ENCODE measurements at places on chromosomes 7 and 10.
A peak's percentile ranks its signal among the peaks of the same experiment; 100 is the strongest.

DNA sequence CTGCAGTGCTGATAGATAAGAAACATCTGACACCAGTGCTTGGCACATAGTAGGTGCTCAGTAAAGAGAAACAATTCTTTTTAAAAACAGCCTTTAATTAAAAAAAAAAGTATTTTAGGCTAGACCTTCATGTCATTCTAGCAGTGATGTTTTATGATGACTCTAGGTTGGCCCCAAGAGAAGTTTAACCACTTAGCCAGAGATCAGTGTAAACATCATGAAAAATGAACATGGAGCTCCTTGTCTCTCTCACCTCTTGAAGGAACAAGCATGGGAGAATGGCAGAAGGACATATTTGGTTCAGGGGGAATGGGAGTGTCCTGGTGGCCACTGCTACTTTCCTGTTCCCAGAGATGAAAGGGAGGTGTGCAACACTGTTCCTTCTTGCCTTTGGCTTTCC is 641.0 kb downstream of the LRMDA start:
- no peak for DNase-seq

DNA sequence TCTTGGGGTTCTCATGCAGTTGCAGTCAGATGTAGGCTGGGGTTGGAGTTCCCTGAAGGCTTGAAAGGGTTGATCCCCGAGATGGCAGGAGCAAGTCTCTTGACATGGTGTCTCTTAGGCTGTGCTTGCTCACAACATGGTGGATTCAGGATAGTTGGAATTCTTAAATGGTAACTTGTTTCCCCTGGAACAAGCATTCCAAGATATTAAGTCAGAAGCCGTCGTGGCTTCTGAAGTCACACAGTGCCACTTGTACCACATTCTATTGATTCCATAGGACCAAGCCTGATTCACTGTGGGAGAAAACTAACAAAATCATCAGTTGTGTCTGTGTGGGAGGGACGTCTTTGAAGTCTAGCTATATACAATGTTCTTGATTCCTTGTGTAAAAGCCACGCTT is 3.5 kb upstream of the SLC35B4 start:
- no peak for DNase-seq

DNA sequence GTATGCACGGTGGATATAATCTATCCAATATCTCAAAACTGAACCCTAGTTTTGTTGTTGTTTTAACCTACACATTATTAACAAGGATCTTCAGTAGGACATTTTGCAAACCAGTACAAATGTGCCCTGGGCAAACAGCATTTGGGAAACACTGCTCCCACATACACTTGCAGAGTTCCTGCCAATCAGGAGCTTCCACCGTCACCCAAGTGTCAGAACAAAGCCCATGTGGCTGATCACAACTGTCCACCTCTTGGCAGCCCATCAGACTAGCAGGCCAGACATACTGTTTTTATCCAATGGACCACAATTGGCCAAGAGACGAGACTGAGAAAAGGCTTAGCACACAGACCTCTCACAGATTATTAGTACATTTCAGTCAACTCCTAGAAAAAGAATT is 200.4 kb downstream of the FAM107B start:
- DNase-seq, result no peak

GRCh38 chr10:46223064-46223480 is 63.7 kb upstream of the ANTXRL start:
- peak; percentile 1 for DNase-seq

GRCh38 chr7:108455551-108455997 is 662 bp downstream of the NRCAM start:
- no peak for DNase-seq

- DNase-seq, result no peak
These were observed 2.8 kb downstream of the FGF8 start for GRCh38 chr10:101772895-101773761.

- DNase-seq, result no peak
These were observed 17.3 kb upstream of the CUBN start for GRCh38 chr10:17146892-17147291.

GRCh38 chr7:83040484-83040883 is 122.2 kb downstream of the PCLO start:
- no peak for DNase-seq

DNA sequence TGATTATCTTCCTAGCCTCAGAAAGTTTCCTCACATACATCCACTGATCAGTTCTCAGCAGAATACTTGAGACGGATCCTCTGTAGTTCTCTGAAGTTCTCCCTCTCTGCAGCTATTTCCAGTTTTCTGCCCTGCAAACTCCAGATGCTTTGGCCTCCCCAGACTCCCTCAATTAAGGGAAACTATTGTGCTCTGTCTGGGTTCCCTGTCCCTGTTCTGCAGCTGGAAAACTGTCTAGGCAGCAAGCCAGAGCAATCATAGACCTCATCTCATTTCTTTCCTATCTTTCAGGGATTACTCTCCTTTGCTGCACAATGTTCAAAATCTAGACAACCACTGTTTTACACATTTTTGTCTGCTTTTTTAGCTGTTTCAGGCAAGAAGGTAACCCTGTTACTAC is 9.2 kb downstream of the MICU1 start:
- no peak for DNase-seq

DNA sequence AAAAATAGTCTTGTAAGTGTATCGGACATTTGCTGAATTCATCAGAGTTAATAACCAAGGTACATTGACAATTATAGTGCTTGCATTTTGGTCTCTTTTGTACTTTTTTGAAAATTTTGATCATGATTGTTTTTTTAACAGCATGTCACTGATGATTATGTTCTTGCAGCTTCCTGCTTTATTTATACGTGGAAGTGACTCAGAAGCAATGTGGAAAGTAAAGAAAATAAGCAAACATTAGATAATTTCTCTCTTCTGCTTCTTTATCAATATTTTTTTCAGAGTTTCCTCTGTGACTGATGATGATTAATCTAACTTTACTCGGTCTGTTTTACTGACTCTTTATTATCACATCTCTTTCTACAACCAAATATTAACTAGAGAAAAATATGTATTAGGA is 1351.9 kb downstream of the REEP3 start:
- no peak for DNase-seq

- DNase-seq, result no peak
These were observed 5.2 kb upstream of the SAR1A start for GRCh38 chr10:70175516-70175915.
